ENCODE measurements at places on chromosomes 3 and 15. TPM values are rescaled to one million over a fixed set of nuclear protein-coding genes. Genes with fewer than 3 reads are reported as not detected.

Gene HRH1
- 28.3 TPM for total RNA-seq

Gene PARP16
- 3.5 TPM for total RNA-seq

Gene SETD5
- total RNA-seq = 82.2 TPM

Gene CHRD
- total RNA-seq = 0.55 TPM

Gene FBN1
- total RNA-seq = 1,277 TPM
